ENCODE measurements at places on chromosomes 12 and 14. TPM values are rescaled to one million over a fixed set of nuclear protein-coding genes. Genes with fewer than 3 reads are reported as not detected.

DNA sequence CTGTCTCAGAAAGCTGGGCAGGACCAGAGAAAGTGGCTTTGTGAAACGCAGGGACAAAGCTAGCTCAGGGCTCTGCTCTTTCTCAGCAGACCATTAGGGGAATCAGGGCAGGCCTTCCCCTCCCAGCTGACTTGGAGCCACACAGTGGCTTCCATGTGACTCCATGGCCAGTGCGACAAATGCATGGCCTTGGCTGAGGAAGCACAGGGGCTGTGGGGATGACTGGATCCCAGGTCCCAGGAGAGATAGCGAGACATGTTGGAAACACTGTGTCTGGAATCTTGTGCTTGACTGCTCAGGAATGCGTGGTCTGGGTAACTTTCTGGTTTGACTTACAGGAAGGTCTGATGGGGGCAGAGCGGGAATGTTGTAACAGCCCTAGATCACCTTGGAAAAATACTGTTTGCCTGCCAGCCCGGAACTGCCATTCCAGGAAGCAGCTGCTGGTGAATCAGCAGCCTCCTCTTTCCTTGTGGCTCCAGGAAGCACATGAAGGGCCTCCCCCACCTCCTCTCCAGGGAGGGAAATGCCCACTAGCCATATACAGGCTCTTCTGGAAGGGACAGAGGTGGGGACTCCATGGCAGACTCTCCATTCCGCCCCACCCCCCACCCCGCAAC is 133.5 kb upstream of the HIF1A start:
- peak; percentile 62 for ATAC-seq

DNA sequence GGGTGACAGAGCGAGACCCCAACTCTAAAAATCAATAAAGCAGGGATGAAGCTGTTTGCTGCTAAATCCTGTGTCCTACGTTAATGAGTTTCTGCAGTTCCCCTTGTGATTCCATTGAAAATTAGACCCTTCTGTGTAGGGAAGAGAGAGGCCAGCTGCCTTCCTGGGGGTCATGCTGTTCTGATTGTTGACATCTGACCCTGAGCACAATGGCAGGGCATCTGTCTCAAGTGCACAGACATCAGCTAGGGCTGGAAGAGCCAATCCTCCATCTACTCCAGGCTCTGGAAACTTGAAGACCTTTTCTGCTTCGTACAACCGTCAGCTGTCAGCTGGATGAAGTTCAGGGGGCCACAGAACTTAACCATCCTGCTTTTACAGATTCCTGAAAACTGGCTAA is 10.1 kb downstream of the FBXL14 start:
- no peak for ATAC-seq

DNA sequence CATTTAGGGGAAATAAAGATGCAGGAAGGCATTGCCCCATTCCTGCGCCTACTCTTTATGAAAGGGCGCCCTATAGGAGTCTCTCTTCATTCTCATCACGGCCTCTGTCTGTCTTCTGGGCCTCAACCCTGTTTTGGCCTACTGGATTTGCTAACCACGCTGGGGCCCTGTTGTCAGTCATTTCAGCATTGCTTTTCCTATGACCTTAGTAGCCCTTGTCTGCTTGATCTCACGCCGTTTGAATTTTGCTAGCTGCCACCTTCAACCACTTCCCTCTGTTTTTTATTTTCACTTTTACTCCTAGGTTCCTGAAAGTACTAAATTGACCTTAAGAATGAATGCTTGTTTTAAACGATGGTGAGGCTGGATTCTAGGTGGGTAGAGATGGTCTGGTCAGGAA is 139.0 kb downstream of the SYNE2 start:
- no peak for ATAC-seq

GRCh38 chr14:64554556-64554955 is 4.8 kb downstream of the PPP1R36 start:
- ATAC-seq = no peak

GRCh38 chr12:108432423-108433121 is 82.5 kb upstream of the FICD start:
- ATAC-seq = no peak

DNA sequence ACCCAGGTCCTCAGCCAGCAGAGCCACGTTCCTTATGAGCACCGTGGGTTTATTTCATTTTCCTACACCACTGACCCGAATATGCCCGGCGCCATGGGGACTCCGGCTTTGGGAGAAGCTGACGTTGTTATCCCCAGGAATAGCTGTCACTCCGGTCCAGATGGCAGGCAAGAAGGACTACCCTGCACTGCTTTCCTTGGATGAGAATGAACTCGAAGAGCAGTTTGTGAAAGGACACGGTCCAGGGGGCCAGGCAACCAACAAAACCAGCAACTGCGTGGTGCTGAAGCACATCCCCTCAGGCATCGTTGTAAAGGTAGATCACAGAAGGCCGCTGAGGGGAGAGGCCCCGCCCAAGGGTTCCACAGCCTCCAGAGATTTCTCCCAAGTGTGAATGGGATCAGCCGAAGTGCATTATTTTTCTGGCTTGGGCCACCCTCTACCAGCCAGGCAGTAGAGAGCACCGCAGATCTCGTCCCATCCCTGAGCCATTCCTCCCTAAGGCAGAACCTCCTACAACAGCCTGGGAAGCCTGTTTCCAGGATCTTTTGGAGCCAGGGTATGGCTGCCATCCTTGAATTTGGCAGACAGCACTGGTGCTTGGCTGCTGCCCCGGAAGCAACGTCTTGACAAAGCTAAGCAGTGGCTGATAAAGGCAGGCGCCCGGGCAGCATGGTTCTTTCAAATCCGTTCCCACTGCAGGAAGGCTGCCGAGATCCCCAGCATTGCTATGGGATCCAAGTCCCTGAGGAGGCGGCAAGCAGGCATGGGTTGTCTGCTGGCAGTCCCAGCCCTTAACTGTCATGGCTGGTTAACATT is 17.8 kb downstream of the CDK2AP1 start:
- ATAC-seq = peak; percentile 36

GRCh38 chr12:91958816-91959215 is 186.8 kb downstream of the BTG1 start:
- no peak for ATAC-seq

DNA sequence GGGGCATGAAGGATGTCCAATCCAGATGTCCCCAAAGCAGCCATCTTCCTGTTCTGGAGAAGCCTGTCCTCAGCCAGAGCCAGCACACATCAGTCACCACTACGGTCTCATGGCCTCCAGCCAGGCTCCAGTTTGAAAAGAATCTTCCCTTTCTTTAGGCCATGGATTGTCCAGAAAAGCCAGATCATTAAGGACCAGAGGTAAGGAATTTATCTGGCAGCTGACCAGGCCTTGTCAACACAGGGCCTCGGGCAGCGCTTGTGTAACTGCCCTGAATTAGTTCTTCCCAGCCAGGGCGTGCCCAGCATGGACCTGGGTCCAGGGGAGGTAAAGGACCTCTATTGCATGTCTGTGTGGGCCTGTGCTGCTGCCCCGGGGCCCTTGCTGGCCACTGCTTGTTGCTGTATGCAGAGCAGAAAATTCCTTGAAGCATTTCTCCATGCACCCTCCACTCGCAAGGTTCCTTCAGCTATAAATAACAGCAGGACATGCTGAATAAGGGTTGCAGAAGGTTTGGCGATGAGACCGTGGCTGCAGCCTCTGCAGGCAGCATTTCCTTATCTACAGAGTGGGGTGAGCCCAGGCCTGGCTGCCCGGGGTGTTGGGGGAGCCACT is 21.7 kb upstream of the VPS37B start:
- peak; percentile 39 for ATAC-seq

DNA sequence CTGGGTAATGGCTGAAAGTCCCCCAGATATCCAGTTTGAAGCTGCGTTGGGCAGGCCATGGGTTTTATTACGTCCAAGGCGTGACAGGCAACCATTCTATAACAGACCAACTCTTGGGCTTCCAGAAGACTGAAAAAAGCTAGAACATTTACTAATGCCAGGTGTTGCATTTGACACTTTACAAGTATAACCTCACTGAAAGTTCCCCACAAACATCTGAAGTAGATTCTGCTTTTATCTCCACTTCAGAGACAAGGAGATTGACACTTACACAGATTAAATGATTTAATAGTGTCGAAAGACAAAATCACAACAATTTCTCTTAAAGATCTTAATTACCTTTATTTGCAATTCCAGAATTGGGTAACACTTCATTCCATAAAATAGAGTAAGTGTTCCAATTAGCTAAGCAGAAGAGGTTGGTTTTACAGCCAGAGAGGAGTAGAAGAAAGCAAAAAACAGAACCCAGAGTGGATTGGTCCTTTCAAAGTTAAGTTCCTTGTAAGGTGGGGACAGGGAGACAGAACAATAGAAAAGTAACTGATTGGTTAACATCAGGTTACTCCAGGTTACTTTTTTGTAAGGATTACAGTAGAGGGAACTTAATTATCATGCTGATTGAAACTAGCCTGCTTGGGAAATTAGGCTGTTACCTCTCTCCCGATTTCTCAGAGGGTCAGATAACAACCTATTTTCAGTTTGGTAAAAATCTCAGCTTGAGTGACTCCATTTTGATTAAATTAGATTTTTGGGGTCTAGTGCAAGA is 11.3 kb downstream of the SOCS2 start:
- no peak for ATAC-seq

OR4K14 gene
- not detected for total RNA-seq

SLC25A47 gene
- not detected for total RNA-seq

TSPAN8 gene
- total RNA-seq = 0.60 TPM

CLEC6A gene
- total RNA-seq = not detected

SYNDIG1L gene
- total RNA-seq = not detected
